Esophagus squamous epithelium (tissue), 5 donors: ENCODE measurements at places on chromosomes 2 and 18.

DNA sequence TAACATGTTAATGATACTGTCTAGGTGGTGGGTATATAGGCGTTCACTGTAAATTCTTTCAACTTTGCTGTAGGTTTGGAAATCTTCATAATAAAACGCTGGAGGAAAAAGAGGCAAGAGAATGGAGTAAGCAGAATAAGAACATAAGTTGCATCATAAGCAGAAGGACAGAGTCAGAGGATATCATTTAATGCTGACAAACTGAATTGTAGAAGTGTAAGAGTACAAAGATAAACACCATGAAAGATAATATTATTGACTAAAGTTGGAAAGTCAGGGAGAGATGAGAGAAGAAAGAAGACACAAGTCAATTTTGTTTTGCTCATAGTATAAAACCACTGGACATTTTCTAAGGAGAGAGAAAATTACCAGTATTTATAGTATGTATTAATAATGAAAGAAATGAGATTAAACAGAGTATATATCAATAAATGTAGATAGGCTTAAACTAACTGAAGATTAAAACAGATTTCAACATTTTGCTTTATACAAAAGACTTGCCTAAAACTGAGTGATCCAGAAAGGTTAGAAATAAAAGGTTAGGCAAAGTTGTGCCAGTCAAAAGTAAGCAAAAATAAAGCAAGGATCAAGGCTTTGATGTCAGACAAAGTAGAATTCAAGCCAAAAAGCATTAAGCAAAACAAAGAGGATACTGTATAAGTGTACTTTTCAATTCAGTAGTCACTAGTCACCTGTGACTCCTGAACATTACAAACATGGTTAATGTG is 42.4 kb upstream of the VIT start:
- no peak for DNase-seq

DNA sequence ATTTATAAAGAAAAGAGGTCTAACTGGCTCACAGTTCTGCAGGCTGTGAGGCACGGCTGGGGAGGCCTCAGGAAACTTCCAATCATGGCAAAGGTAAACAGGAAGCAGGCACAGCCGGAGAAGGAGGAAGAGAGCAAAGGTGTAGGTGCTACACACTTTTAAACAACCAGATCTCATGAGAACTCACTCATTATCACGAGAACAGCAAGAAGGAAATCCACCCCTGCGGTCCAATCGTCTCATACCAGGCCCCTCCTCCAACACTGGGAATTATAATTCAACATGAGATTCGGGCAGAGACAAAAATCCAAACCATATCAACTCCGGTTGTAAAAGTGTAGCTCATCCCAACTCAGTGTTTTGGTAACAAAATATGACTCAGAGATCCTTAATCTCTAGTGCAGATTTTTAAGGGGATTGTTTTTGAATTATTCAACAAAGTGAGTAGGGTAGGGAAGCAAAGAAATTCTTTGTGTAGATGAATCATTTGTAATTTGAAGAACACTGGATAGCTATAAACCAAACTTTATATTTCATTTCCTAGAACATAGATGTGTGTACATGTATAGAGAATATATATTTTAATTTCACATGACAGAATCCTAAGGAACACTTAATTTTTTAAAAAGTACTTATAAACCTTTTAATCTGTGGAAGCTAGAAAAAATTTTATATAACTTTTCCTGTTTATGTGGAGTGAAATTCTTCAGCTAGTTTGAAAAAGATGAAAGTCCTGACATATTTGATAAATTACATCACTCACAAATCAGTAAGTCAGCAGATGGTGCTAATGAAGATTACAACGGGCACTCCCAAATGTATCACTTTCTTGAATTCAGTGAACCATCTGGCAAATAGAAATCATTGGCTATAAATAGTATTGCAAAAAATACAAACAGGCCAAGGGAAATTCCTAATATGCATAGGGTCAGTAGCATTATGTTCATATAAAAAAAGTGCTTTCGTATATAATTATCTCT is 130.1 kb downstream of the OLA1 start:
- DNase-seq, result no peak

- no peak for DNase-seq
Observed at GRCh38 chr2:45018023-45018422, 8.8 kb upstream of the SIX2 start.

GRCh38 chr18:55289775-55290174 is 298.2 kb downstream of the TCF4 start:
- no peak for DNase-seq

DNA sequence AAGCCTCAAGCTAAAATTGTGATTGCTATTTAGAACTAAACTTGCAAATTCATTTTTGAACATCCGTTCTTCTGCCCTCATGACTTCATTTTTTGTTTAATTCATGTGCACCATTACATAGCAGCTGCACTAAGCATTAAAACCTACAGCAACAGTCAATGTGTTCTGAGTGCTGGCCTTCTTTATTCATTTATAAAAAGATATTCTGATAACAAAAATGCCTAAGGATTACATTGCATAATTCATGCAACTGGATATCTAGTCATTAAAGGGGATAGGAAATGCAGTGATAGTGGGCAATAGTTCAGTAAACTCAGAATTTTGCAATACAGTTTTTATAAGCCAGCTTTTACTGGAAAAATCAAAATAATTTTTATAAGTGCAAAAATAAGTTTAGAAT is 294.4 kb upstream of the EPC2 start:
- no peak for DNase-seq

DNA sequence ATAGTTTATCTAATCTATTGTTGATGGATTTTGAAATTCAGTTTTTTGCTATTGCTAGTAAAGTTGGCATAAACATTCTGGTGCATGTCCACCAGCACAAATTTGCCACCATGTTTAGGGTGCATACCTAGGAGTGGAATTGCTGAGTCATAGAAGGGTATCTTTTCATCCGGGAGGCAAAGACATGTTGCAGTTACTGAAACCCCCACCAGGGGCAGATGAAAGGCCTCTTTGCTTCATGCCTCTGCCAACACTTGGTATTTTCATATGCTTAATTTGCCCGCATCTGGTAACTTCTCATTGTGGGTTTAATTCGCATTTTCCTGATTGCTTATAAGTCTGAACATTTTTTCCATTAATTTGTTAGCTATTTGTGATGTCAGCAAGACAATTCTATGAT is 8.2 kb downstream of the DCC start:
- DNase-seq, result no peak

GRCh38 chr2:19358242-19359020 is at the start of gene OSR1:
TSS of gene OSR1 (minus strand) at chr2:19358623. CDS start at chr2:19353805, 4,818 bp downstream.
- DNase-seq, result no peak

GRCh38 chr18:8065284-8065683 is 498.2 kb downstream of the PTPRM start:
- DNase-seq, result no peak

- no peak for DNase-seq
Observed at GRCh38 chr18:27175914-27176313, 9.2 kb downstream of the CHST9 start.

- no peak for DNase-seq
Observed at GRCh38 chr2:53075760-53076159, 691.8 kb upstream of the CHAC2 start.

DNA sequence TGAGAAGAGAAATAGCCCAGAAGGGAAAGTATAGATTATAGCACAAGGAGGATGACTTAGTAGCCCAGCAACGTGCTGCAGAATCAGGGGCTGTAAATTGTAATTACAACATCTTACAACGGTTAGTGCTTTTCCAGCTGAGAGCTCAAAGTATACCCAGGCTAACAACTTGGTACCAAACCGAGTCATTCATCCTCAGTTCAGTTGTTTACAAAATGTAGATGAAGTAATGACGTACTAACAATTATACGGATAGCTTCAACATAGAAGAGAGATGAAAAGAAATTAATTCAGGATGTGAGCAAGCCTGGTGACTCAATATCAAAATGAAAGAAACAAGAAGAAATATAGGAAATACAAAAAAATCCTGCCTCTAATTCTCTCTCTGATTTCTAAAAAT is 99.2 kb downstream of the DYNAP start:
- DNase-seq, result no peak

GRCh38 chr2:88669482-88670214 is 21.8 kb upstream of the RPIA start:
- DNase-seq, result no peak

DNA sequence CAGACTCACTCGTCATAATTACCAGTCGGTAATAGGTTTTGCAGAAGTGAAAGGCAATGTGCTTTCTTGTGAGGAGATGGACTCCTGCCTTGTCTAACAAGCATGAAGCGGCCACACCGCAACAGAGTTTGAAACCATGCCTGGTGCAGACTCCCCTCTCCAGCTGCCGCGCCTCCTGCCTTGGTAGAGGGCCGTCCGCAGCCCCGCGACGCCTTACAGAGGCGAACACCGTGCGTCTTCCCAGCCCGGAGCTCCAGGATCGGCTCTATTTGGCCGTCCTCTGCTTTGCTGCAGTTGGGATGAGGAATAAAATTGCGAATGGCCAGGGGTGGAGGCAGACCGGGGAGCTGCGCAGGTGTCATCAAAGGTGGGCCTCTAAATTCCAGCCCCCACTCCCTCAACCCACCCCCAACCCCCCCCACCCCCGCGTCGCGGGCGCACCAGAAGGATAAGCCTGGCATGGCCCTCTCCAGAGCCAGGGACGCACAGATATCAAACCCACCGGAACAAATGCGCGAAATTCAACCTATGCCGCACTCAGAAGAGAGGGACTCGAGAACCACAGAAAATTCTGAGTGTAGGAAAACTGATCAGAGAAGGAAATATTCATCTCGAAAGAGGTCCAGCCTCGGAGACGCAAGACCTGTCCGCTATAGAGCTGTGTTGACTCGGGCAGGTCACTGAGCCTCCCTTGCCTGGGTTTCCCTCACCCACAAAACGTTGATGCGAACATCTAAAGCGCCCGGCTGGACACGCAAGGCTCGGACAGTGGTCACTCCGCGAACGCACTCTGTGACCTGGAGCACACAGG is 1.1 kb downstream of the TRABD2A start:
- no peak for DNase-seq

- no peak for DNase-seq
Observed at GRCh38 chr18:77551055-77551454, 301.4 kb downstream of the GALR1 start.

GRCh38 chr18:11985586-11985985 is 4.3 kb downstream of the IMPA2 start:
- no peak for DNase-seq

DNA sequence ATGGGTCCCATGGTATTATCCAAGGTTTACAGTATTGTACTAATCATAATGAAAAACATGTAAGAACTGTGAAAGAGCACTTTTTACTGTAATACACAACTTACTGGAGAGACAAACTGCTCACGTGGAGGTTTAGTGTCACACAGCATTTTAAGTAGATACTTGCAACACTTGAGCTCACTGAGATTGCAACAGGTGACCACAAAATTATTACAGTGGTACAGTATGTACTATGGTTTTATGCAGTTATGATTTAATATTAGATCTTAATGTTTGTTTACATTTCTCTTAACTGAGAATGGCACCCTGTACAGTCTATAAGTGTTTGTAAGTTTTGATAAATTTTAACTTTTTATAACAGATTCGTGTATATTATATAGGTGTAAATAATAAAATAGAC is 118.6 kb upstream of the SKOR2 start:
- no peak for DNase-seq

GRCh38 chr2:175726223-175726622 is 275.8 kb downstream of the LNPK start:
- DNase-seq, result no peak

- DNase-seq, result no peak
Observed at GRCh38 chr2:44155666-44156446, 12.8 kb upstream of the PPM1B start.

GRCh38 chr2:64359171-64359891 is 94.6 kb upstream of the LGALSL start:
- no peak for DNase-seq

- no peak for DNase-seq
Observed at GRCh38 chr2:102895376-102895775, 133.5 kb downstream of the TMEM182 start.

- DNase-seq, result no peak
Observed at GRCh38 chr2:9330612-9331270, 92.6 kb downstream of the ITGB1BP1 start.

- DNase-seq, result no peak
Observed at GRCh38 chr2:120441744-120442471, 96.0 kb downstream of the INHBB start.

DNA sequence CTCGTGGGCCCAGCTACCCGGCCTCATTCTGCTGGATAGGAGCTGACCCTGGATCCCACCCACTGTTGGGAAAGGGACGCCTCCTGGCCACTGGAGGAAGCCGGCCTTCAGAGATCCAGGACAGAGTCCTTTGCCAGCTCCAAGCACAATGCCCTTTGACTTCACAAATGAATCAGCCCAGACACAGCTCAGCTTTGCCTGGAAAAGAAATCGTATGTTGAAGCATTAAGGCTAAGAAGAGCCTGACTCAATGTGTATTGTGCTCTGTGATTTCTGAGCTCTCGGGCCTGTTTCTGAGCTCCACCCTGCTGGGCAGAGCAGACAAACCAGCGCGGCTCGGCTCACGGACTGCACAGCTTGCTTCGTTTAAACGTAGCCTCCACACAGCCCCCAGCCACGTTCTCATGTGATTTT is 162.9 kb upstream of the APCDD1 start:
- no peak for DNase-seq

DNA sequence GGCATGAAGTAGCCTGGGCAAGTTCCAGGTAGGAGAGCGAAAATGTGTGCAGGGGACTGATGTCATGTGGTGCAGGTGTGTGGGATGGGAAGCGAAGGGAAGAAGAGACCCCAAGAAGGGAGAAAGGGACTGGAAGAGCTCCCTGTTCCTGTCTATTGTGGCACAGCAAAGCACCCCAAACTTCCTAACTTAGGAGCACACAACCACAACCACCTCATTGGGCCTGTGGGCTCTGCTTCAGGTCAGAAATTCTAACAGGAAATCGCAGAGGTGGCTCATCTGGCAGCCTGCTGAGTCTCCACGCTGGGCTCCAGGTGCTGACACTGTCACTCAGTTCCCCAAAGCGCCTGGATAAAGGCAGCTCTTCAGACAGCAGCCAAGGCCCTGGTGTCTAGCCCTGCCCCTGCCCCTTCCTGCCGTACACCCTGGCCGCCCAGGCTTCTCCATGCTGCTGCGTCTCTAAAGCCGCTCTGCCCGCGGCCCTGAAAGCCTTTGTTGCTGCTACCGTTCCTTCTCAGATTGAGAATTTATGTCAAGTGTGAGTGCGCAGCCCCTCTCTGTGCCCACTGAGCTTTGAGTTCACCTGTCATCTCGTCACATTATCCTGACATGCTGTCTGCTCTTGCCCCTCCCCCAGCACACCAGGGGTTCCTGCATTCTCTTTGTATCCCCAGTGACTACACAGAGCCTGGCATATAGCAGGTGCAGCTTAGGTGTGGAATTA is 140.2 kb upstream of the BCL2L11 start:
- DNase-seq, result no peak
